GM20000 (cell line): ENCODE measurements at places on chromosomes 12 and 14.

DNA sequence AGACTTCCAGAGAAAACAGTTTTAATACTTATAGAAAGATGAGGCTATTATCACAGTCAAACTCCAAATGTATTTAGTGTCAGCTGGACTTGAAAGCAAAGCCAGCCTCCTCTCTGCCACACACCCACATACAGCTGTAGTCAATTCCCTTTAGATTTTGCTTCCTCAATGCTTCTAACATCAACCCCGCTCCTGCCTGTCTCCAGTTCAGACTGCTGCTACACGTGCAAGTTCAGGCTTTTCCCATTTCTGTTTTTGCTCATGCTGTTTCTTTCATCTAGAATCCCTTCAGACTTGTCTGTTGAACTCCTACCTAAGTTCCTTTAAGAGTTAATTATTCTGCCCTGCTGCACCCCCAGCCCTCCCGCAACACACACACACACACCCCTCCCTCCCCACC lies 380.0 kb downstream of the KCNH5 start:
- no peak for DNase-seq

DNA sequence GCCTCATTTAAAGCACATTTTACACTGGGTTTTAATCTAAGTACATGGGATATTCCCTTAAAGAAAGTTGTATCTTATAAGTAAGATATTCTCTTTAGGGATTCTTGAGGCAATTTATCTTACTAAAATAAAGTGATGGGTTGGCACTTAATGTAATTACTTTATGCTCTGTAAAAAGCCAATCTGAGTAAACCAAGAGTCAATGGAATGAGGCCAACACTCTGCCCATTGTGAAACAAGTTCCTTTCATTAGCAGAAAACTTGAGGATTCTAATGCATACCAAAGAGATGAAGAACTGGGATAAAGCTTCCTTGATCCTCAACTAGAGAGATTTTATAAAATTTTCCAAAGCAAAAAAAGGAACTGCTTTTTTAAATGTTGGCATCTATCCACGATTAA lies 121.2 kb downstream of the METTL25 start:
- no peak for DNase-seq

DNA sequence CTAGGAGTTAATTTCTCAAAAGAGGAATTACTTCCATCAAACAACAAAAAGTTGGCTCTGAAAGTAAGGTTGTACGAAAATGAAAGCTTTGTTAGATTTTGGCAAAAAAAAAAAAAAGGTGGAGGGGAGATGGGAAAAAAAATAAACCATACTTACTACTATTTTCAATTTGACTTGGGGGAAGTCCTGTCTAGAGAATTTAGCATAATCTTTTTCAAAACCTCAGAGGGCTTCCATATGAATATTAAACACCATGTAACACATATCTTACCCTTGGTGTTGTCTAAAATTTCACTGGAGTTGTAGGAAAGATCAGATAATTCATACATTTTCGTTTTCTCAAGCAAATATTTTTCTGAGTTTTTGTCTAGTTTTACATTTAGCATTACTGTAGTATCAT lies 17.5 kb downstream of the GRIP1 start:
- peak; percentile 18 for DNase-seq

- DNase-seq: no peak
Observed at GRCh38 chr14:54643696-54644176, 76.8 kb downstream of the SAMD4A start.

DNA sequence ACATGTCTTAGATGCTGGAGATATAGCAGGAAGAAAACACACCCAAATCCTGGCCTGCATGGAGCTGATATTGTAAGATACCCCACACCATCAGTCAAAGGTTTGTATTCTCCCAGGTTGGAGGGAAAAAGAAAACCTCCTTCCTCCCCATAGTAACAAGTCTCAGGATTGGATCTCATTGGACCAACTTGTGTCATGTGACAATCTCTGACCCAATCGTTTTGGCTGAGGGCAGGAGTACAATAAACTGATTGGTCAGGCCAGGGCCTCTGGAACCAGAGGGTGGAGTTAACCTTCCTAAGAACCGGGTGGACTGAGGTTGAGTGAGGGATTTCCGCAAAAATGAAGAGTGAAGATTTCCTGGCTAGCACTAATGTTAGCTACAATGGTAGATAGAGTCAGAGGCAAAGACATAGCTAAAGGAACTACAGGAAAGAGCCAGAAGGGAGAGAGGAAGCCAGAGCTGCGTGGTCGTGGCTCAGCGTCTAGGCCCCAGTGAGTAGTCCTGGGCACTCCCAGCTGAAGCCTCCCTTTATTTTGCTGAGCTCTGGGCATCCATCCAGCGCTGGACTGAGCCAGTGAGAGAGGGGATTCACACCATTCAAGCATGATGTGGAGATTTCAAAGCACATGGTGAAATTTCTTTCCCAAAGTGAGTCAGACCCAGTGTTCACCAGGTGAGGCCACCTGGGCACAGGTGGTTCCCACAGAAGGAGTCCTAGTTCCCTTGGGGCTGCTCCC lies 219.9 kb downstream of the AACS start:
- DNase-seq: no peak

GRCh38 chr14:64174922-64175782 lies 119.0 kb downstream of the ESR2 start:
- no peak for DNase-seq

GRCh38 chr12:26614011-26614616 lies 218.9 kb downstream of the ITPR2 start:
- peak; percentile 6 for DNase-seq

- no peak for DNase-seq
Observed at GRCh38 chr12:130456375-130457199, 118.9 kb downstream of the PIWIL1 start.

GRCh38 chr14:18688346-18688745 lies 87.4 kb downstream of the OR11H12 start:
- no peak for DNase-seq
